Ovary (tissue), 10 donors: ENCODE measurements at places on chromosomes 4 and X.

- no peak for DNase-seq
These were observed 416.3 kb downstream of the PCDH10 start for GRCh38 chr4:133565379-133565778.

DNA sequence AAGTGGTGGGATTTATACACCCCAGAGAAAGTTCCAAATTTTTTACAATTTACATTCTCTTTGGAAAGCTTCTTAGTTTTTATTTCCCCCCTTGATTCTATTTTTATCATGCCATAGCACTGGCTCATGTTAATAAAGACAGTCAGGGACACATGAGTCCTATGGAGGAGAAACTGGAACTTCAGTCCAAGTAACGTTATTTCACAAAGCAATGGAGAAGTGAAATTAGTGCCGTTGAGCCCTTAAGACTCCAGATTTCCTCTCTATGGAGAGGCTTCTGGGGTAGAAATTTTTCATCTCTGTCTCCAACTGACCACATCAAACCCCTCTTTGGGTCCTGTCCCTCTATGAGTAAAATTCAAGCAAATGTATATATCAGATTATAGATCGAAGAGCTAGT, 12.8 kb upstream of the TASL start:
- no peak for DNase-seq

DNA sequence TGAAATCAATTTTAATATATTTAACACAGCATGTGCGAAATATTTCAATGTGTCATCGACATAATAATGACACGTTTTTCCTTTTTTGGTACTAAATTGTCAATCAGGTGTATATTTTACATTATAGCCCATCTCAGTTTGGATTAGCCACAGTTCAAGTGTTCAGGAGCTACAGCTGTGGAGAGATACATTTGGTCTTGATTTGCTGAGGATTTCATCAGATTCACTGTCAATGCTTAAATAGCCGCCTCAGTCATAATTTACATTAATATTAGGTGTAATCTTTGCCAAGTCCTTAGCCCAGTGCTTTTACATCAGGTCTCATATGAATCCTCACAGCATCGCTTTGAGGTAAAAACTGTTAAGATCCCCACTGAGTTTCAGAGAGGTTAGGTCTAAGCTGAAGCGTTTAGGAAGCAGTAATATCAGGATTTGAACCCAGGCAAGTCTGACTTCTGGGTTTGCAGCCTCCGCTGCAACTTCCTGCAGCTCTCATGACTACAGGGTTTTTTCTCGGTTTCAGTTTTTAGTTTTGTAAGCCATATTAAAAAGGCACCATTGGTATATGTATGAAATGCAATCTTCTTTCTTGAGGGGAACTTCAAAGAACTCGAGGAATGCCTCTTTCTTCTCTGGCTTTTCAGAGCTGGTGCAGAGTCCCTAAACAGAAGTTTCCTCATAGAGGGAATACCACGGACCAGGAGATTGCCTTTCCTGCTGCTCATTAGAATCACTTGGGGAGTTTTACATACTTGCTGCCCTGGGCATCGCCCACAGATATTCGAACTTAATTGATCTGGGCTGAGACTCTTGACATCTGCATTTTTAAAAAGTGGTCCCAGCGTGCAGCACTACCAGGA, 6.4 kb downstream of the MTM1 start:
- no peak for DNase-seq

- no peak for DNase-seq
These were observed 127.2 kb downstream of the UBE2K start for GRCh38 chr4:39825090-39825489.

DNA sequence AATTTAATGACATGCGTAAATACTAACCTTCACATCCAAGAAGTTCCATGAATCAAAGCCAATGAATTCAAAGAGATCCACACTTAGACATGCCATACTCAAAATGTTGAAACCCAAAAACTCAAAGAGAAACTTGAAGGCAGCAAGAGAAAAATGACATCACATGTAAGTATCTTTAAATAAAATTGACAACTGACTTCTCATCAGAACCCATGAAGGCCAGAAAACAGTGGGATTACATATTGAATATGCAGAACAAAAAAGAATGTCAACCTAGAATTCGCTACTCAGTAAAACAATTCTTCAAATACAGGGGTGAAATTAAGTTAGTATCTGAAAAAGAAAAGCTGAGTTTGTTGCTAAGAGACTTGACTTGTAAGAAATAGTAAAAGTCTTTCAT, 953.9 kb upstream of the HS3ST1 start:
- no peak for DNase-seq

DNA sequence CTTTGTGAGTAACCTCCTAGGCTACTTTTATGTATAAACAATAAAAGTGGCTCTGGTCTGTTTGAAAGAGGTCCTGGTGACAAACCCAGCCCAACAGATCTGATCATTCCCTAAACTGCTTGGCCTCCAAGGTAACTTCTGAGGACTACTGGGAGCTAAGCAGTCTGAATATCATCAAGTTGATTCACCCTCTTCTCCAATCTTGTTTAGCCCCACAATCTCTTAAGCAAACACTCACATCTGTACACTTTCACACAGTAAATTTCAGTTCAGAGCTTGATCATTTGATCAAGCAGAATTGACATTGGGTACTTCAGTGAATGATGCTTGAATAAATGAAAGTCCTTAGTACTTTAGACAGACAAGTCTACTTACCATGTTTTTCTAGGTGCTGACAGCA, 74.7 kb downstream of the HCCS start:
- DNase-seq, result no peak

- DNase-seq, result no peak
These were observed 78.1 kb downstream of the GALNT7 start for GRCh38 chr4:173246719-173247118.

DNA sequence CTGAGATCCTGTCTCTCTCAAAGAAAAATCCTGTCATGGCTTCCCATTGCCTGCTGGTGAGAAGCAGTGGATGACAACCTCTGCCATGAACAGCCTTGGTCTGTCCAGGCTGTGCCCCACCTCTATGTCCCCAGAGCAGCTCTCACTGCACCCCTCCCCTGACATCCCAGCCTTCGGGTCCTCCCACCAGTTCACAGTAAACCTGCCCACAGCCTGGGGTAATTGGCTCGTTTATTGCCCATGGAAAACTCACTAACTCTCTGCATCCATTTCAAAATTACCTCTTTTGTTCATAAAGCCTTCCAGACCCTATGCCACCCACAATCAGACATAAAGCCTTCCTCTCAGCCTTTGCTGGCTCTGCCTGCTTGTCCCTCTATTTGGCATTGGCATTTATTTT, 10.7 kb upstream of the HMGB3 start:
- no peak for DNase-seq

DNA sequence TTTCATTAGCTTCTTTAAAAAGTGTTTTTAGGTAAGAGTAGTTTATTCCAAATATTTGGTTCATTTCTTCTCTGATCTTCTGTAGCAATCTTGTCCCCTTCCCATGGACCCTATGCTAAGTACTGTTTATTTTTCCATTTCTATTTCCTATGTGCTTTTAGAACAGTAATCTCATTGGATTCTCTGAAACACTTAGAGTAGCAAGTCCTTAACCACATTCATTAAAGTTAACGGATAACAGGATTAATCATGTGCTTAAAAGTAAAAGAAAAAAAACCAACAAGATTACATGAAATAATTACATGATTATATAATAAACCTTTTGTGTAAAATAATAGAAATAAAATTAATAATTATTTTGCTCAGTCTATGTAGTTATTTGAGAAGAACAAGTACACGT, 929.7 kb downstream of the C4orf33 start:
- no peak for DNase-seq

DNA sequence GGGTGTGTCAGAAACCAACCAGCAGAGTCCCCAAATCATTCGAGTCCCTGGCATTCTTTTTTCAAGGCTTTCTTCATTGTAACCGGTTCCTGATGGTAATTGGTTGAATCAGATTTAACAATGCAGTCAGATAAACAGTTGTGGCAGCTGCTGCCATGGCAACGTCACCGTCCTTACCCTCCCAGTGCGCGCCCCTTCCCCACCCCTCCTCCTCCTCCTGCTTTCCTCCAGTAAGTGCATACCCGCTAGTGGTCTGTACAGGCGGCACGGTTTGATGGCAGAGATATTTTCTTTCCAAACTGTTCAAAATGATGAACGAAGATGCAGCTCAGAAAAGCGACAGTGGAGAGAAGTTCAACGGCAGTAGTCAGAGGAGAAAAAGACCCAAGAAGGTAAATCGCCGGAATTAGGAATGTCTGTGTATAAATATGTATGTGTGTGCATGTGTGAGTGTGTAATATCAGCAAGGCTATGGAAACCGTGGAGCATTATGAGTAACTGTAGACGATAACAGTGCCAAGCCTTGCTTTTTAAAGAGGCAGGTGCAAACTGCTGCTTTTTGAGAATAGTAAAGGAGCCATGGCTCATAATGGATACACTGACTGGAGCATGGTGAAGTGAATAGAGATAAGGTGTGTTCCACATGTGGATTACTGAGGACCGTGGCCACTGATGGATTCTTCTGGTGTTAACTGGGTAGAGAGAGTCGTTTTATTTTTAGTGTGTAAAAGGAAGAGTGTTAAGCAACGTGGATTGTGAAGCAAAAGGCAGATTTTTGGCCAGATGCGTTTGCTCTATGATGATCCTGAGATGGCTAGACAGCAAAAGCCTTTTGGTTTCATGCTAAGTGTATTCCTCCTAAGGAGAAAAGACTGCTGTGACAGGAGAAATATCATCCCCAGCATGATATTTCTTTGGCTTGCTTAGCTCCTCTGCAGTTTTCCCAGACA, at the start of gene ANK2:
Gene ANK2 (plus strand): TSS at position 233 of the 950 bp plus-strand sequence. CDS start 76 bp downstream, at position 309.
- no peak for DNase-seq

DNA sequence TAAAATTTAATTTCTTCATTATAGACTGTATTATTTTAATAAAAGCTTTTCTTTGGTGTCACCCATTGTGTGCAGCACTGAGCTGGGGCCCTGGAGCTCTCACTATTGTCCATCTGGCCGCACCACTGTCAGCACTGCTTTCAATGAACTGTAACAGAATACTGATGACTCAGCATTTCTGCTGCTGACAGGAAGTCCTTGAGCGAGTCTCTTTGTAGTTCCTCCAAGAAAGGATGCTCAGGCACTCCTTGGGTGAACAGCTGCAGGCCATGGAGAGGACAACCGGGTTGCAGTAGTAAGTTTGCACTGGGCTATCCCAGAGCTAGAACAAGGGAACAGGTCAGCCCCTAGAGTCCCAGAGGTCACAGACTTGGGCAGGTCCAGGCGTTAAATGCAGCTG, 81.6 kb downstream of the SORBS2 start:
- no peak for DNase-seq

DNA sequence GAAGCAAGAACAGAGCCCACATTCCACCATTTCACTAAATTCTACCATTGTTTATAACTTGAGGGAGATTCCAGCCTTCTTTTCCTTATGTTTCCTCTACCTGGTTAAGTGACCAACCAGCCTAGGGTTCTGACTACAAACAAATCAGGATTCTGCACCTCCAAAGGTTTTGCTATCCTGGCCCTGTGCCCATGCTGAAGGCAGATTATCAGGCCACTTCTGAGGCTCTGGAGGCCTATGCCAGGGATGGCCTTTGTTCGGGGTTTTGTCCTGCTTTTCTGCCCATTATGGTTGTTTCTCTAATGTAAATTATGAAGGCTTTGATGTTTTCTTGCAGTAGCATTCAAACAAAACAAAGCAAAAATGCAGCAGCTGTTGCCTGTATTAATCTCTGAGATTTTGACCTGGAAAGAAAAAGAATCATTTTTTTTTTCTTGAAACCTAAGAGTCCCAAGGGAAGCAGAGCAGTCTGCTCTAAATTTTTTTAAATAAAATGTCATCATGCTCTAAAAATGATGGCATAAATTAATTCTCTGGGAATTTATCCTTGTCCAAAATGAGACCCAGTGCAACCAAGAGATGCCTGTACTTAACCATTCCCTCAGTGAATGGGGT, 55.6 kb downstream of the RNF150 start:
- no peak for DNase-seq

DNA sequence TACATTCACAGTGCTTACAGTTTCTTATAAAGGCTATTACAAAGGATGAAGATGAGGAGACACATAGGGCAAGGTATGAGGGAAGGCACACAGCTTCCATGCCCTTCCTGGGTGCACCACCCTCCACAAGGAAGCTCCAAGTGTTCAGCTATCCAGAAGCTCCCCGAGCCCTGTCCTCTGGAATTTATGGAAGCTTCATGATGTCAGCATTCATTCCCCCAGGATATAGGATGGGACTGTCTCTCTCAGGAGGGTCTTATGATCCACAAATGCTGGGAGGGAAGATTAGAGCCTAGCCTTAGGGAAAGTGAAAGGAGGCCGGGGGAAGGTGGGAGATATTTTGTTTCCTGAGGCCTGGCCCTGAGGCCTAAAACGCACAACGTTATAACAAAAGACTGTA, 236.0 kb downstream of the ANK2 start:
- DNase-seq, result no peak

DNA sequence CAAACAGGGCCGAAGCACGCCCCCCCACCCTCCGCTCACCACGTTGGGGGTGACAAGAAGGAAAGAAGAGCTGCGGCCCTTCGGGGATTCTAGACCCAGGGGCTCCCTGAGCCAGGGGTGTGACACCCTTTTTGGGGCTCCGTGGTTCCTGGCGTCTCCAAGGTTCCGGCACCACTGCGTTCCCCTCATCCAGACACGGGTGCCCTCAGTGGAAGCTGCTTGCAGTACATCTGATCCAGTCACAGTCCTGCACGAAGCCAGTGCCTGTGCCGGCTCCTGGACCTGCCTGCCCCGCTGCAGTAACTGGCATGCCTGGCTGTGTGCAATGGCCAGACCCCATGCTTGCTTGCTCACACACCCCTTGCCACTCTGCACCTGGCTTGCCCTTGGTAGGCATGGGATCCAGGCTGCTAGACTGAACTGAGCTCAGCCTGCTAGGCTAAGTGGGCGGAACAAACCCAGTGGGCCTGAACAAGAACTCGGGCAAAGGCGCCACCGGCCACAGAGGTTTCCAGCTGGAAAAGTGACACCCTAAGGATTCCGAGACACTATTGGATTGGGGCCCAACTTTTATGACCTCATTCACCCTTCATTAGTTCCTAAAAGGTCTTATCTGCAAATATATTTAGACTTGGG, 420.4 kb upstream of the AGA start:
- DNase-seq, result no peak

GRCh38 chr4:15907430-15907829, 31.1 kb downstream of the FGFBP1 start:
- no peak for DNase-seq

DNA sequence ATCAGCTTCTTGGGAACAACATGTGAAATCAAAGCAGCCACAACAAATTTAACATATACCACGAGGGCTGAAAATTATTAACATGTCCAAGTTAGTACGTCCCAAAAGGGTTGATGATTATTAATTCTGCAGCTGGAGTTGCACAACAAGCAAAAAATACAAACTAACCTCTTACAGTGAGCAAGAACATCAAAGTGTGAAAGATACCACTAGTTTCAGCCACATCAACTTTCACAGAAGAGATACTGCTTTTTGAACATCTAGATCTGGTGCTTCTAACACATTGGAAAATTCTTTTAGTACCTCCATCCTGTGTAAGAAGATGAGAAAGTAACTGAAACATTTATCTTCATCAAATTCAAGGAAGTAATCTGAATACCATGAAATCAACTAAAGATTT, 334.1 kb downstream of the PCDH7 start:
- DNase-seq, result no peak
